ENCODE measurements at places on chromosomes 13 and 19. TPM values are rescaled to one million over a fixed set of nuclear protein-coding genes. Genes with fewer than 3 reads are reported as not detected.

OR10H1 gene
- 0.09 TPM for polyA plus RNA-seq

CPB2 gene
- polyA plus RNA-seq = 0.16 TPM

PSG4 gene
- 0.07 TPM for polyA plus RNA-seq

LIPE gene
- 12.9 TPM for polyA plus RNA-seq

TNFAIP8L1 gene
- polyA plus RNA-seq = 6.9 TPM

OVOL3 gene
- polyA plus RNA-seq = 0.11 TPM

CD79A gene
- 74.4 TPM for polyA plus RNA-seq

LGALS7B gene
- 234 TPM for polyA plus RNA-seq

CDX2 gene
- polyA plus RNA-seq = 0.64 TPM

ZSWIM9 gene
- 2.7 TPM for polyA plus RNA-seq

MUC16 gene
- 7.2 TPM for polyA plus RNA-seq

SYNGR4 gene
- polyA plus RNA-seq = 0.11 TPM

VPS36 gene
- polyA plus RNA-seq = 29.6 TPM
